ENCODE measurements at places on chromosomes 16 and 17.
A peak's percentile ranks its signal among the peaks of the same experiment; 100 is the strongest.

DNA sequence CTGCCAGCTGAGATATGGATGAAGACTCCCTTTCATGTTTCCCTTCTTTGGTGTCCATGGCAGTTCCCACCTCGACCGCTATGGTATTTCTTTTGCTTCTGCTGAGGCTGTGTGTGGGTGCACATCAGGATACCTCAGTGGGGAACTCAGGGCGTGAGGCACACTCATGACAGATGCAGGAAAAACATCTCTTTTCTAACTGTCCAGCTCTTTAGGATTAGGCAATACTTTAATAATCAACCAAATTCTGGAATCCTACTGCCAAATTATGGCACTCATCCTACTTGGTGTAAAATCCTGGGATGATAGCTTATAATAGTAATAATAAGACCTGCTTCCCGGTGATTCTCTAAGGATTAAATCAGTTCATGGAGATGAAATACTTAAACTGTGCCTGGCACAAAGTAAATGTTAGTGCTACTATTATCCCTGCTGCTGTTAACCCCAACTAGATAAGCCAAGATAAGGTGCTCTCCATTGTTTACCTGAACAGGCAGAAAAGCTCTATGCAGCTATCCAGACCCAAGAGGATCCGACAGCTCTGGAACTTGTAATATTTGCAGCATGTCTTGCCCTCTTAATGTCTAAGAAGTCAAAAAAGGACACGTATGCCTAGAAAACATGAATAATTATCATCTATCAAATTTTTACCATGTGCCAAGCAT, 543.3 kb downstream of the WWOX start:
- no peak for DNase-seq

DNA sequence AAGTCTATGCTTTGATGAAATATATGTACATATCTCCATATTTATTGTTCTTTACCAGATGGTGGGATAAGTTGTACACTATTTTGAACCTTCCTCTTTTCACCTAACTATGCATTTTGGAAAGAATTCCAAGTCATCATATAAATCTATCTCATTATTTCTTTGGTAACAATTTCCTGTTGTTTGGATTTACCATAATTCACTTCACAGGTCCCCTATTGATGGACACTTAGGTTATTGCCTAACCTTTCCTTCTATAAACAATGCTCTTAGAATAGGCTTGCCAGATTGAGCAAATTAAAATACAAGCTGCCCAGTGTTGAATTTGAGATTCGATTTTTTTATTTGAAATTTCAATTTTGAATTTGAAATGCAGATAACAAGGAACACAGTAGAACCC, 28.9 kb upstream of the DHX8 start:
- DNase-seq: no peak

DNA sequence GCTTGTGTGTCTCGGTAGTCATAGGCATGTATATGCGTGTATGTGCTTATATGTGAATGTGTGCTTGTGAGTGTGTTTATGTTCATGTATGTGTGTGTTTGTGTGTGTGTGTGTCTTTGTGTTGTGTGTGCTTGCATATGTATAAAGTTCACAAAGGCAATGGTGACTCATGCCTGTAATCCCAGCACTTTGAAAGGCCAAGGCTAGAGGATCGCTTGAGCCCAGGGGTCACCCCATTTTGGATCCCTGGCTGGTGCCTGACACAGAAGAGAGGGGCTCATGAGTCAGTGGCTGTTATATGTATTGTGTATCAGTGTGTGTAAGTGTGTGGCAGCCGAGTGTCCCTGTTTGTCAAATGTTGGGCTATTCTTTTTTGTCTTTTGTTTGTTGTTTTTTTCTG, 69.3 kb downstream of the ABCC1 start:
- no peak for DNase-seq

GRCh38 chr17:48871551-48872351, 20.8 kb upstream of the ATP5MC1 start:
- no peak for DNase-seq

GRCh38 chr16:1084971-1085370, 11.1 kb downstream of the C1QTNF8 start:
- DNase-seq: no peak

DNA sequence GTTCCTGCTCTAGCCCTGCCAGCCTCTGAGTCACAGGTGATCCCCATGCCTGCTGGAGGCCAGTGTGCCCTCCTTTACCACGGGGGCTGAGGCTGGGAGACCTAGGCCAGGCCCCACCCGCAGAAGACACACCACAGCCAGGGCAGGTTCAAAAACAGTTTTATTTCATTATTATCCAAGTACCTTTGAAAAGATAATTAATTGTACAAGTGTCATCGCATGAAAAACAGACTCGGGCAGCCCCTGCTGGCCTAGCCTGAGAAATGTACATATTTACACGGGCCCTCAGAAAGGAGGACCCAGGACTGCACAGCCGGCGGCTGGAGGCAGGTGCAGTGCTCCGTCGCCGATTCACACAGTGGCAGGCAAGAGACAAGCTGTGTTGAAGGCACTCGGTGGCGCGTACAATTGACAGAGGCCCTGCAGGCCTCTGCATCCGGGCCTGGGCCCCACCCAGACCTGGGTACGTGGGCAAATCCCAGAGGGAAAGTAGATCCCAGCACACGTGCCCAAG, 4.4 kb downstream of the PDIA2 start:
- peak; percentile 14 for DNase-seq

DNA sequence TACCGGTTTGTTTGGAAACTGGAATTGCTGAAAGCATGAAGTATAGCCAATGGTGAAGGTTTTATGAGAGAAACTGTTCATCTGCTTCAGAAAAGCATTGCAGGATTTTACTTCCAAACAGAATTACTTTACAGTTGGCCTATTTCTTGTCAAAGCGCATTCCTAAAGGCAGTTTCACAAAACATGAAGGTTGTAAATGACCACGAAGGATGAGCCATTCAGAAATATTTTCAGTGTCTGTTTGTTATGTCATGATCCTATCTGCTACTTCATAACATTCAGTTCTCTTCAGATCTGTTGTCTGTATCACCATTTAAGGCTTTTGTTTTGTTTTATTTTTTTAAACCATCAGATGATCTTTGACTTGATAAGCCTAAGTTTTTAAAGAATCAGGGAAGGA, 45.7 kb downstream of the AATF start:
- no peak for DNase-seq

All from NCI-H1436 treated with DMSO at 0.1 percent for 48 hours (cell line).